ENCODE measurements at places on chromosomes 3 and 15. TPM values are rescaled to one million over a fixed set of nuclear protein-coding genes. Genes with fewer than 3 reads are reported as not detected.

DNA sequence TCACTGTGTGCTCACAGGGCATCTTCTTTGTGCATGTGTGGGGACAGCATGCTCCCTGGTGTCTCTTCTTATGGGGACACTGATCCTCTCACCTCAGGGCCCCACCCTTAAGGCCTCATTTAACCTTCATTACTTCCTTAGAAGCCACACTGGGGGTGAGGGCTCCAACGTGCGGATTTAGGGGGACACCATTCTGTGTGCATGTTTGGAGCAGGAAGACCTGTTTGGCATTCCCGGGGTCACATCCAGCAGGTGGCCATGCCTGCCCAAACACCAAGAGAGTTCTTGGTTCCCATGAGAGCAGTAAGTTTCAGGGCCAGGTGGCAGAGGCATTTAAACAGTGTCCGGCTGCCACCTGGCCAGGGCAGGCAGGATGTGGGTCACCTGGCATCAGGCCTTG lies 24.8 kb downstream of the PRR20G start:
- DNase-seq, result no peak

GRCh38 chr15:70382762-70383458 lies 285.2 kb upstream of the TLE3 start:
- no peak for DNase-seq

GRCh38 chr15:82543160-82543559 lies 2.9 kb upstream of the RPS17 start:
- DNase-seq, result no peak

DNA sequence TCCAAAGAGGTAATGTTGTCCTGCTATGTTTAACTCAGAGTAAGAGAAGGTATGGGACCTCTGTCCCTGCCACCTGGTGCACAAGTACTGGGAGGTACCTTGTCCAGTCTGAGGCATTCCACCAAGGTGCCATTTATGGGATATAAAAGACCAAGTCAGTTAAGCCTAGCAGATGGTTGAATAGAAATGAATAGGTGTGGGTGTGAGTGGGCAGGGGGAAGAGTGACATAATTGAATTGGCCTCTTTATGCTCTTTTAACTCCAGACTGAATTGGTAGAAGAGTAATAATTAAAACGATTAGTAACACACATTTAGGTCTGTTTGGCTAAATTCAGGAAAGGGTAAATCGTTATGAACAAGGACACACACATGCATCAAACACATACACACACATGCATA lies 562 bp downstream of the ADGRG7 start:
- DNase-seq, result no peak

DNA sequence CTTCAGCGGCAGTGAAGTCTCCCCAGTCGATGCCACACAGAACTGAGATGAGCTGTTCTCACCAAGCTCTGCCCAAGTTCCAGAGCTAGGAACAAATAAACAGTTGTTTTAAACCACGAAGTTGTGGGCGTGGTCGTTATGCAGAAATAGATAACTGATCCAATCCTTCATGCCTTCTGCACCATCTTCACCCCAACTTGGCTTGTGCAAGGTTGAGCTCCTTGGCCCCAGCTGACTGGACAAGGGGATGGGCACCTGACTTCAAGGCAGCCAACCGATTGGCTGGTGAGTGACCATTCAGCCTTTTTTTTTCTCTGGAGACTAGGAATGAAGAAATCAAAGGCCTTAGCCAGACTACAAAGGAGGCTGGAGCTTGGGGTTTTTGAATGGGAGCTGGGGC lies 23.9 kb downstream of the LINGO1 start:
- no peak for DNase-seq

- no peak for DNase-seq
Observed at GRCh38 chr15:87712211-87712610, 544.3 kb downstream of the NTRK3 start.

DNA sequence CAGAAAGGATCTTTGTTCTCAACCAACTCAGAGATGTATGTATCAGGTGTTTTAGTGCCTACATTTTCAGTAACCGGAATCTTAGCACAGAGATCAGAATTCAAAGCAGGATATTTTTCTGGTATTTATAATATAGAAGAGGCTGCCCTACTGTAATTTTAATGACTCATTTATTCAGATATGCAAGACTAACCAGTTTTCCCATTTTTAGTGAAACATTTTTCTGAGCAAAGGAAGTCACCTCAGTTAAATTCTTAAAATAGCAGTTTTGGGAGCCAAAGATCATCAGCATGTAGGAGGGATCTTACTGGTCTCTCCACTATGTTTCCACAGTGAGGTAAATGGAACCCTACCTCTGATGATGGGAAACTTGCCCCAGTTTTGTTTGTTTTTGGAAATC lies 42.0 kb downstream of the SRP14 start:
- DNase-seq, result no peak

XCR1 gene
- not detected for total RNA-seq

TM4SF18 gene
- total RNA-seq, result 7.9 TPM

MAP2K5 gene
- 10.9 TPM for total RNA-seq

ZNF502 gene
- total RNA-seq, result 2.3 TPM

TRPM1 gene
- total RNA-seq, result not detected

DAZL gene
- total RNA-seq, result not detected

RNU5B-1 gene
- not detected for total RNA-seq

All from body of pancreas (tissue), 4 donors.